ENCODE measurements at places on chromosomes 3 and 15.

DNA sequence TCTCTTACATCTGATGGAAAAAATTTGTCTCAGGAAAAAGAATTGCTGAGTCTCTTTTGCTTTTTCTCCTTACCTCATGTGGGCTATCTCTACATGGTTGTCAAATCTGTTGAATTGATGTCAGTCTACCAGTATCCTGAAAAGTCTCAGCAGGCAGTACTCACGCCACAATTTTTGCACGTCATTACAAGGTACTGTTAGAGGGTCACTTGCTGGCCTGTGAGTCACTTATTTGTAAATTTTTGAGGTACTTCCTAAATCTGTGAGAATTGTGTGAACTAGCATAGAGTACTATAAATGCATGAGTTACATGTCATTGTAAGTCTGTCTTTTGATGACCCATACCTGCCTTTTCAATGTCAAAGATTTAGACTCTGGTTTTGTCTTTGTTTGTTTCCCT is 15.9 kb downstream of the HPS3 start:
- DNase-seq: no peak

- no peak for DNase-seq
Observed at GRCh38 chr3:188486126-188486525, 332.2 kb downstream of the LPP start.

DNA sequence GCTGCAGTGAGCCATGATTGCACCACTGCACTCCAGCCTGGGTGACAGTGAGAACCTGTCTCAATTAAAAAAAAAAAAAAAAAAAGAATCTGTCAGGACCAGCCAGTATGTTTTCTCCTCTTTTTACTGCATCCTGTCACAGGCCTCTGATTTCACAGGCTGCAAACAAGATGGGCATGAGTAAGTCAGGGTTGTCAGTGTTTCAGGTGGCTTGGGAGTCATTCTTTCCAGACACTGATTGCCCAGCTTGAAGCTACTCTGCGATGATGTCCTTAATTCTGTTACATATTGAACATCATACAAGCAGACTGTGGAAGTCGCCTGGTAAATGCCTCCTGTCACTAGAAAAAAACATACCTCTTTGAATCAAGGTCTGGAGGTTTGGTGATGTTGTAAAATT is 18.8 kb downstream of the DIS3L start:
- no peak for DNase-seq

DNA sequence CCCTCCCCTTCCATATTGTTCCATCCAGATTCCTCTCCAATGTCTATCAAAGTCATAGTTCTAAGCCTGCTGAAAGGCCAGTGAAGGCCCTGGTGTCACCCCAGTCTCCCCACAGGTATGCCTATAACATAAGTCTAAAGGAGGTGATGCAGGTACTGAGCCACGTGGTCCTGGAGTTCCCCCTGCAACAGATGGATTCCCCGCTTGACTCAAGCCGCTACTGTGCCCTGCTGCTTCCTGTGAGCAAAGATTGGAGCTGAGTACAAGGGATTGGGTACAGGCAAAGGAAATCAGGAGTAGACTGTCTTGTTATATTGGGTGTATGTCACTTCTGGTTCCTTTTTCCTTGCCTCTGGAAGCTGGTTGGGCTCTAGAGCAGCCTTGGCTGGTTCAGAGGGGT is 8.2 kb downstream of the EIF2B5 start:
- DNase-seq: no peak

GRCh38 chr3:194181612-194182529 is 45.9 kb downstream of the HES1 start:
- no peak for DNase-seq

DNA sequence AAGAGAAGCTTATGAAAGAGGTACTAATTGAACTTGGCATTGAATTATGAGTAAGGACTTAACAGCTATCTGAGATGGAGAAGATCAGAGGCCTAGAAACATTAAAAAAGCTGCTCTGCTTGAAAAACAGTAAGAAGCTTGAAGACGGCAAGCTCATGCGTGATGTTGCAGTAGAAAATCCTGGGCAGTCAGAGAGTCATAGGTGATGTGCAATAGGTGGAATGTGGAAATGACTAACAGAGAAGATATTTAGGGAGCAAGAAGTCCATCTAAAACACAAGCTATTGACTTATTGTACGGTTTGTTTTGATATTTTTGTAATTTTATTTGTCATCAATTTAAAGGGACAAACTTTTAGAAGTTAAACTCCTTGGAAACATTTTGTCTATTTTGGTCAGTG is 1101.4 kb downstream of the ROBO2 start:
- DNase-seq: peak; percentile 80

DNA sequence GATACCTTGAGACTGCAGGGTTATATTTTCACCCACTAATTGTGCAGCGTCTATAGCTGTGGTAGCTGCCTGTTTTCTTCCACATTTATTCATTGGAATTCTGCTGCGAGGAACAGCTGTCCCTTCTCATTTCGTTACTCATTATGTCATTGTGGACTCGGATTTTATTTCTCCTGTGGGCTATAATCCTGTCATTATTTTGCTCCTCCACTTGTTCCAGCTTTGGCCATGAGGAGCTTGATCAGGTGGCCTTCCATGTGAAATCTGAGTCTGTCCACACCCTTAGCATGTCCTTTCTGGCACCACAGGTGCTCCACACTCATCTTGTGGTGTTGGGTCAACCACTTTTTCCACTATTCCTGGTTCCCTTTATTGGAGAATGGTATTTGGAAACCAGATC is 14.8 kb downstream of the LYSMD4 start:
- no peak for DNase-seq

- DNase-seq: no peak
Observed at GRCh38 chr15:37823601-37824275, 110.7 kb upstream of the TMCO5A start.

- DNase-seq: no peak
Observed at GRCh38 chr3:169710619-169711018, 47.1 kb upstream of the MECOM start.

DNA sequence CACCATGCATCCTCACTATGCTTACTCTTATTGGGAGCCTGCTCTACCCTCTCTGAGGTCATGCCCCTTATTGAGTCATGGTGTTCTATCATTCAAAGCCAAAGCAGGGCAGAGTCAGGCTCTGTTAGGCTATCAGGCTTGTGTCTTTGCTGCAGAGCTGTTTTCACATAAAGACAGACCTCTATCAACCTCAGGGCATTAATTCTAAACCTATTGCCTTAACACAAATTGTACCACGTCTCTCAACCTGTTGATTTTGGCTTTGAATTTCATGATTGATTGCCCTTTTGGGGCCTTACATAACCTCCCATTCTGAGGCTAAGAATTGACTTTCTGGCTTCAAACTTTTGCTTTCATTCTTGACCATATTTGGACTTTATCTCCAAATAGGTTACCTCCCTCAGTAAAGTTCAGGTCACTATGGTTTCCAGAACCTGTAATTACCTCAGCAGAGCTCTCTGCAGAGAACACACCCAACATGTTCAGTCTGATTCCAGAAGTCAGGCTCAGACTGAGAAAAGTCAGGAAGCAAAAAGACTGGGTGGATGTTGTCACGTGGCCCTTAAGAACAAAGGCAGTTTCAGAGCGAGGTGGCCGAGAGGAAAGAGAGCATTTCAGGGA is 221.4 kb upstream of the NANOGP8 start:
- DNase-seq: peak; percentile 72

DNA sequence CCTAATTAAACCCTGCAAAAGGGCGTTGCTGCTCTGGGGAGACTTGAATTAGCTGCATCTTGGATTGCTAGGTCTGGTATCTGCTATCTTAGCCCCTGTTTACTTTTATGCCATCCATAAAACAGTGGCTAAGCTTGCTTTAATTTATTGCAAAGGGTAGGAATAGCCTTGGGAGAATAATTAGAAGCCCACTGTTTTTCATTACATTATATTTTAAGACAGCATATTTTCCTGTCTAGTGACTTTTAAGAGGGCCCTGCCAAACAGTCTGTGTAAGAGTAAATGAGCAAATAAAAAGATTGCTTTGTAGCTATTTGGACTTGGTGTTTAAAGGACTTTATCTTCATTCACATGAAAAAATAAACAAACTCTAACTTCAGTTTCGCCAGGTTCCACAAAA is 17.4 kb upstream of the SUSD5 start:
- no peak for DNase-seq

DNA sequence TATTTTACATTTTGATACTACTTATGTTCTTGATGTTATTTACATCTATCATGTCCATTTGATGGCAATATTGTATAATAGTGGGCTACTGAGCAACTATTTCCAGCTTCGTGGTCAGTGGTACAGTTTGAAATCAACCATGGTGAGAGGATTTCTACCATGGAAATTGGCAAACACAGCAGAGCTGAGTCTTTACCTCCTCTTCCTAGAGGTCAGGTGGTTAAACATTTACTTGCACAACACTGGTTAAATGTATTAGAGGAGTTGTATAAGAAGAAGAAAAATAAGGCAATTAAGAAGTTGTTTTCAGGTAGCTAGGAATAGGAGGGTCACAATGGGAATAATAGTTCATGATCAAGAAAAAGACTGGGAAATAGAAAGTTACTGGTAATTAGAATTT is 7.2 kb upstream of the PPM1L start:
- DNase-seq: no peak

DNA sequence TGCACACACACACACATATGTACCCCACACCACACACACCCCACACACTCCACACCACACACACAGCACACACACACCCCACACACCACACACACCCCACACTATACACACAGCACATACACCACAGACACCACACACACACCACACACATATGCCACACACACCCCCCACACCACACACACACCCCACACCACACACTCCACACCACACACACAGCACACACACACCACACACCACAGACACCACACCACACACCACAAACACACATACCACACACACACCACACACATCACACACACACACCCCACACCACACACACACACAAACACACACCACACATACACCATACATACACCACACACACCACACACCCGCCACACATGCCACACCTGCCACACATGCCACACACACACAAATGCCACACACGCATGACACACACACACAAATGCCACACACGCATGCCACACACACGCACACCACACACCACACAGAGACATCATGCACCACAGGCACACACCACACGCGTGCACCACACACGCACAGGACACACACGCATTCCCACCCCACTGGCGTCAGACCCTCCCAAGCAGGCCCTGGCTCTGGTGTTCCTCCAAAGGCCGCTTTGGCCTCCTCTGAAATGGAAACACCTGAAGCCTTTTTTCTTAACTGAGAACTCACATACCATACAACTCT is 15.7 kb downstream of the CHST13 start:
- DNase-seq: no peak

DNA sequence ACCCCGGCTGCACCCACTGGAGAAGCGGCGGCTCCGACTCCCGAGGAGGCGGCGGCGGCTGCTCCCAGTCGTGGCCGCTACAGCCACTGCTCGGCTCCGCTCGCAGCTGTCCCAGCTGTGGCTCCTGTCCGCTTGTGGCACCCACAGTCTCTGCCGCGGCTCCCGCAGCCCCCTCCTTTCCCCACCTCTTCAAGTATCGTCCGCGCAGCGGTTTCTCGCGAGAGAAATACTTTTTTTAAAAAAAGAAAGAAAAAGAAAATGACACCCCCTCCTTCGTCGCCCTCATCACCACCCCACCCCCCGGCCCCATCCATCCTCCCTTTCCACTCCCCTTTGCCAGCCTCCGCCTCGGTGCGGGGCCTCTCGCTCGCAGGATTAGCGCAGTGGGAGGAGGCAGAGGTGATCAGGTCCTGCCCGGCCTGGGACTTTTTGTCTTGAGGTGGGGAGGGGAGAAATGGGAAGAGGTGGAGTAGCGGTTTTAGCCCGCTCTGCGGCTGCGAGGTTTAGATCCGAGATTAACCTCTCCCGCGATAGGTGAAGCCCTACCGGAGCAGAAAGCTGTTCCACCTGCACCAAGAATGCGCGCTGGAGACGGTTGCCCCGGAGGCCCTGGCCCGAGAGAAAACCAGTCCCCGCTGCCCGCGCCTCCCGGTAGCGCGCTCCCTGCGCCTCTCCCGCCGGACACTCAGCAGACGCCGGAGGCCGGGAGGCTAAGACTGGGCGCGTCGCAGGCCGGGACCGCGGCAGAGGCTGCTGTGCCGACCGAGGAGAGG is at the start of gene FBN1:
Gene FBN1 (minus strand): TSS at position 152 of the 773 bp plus-strand sequence. CDS start 940 bp downstream, outside the sequence.
- DNase-seq: peak; percentile 94

DNA sequence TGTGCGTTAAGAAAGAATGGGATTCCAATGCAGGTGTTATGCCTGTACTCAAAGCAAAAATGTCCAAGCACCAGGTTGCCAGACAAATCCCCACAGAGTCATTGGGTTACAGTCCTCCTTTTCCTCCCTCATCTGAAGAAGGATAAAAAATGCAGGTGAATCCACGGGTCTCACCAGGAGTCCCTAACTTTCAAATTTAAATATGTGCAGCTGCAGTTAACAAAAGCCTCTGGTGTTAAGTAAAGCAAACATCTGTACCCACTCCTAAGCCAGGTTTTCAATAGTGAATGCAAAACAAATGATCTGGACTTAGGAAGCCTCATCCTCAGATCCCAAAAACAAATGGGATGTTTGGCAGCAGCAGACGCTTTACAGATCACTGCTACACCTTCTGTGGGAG is 70.4 kb upstream of the SETMAR start:
- no peak for DNase-seq

DNA sequence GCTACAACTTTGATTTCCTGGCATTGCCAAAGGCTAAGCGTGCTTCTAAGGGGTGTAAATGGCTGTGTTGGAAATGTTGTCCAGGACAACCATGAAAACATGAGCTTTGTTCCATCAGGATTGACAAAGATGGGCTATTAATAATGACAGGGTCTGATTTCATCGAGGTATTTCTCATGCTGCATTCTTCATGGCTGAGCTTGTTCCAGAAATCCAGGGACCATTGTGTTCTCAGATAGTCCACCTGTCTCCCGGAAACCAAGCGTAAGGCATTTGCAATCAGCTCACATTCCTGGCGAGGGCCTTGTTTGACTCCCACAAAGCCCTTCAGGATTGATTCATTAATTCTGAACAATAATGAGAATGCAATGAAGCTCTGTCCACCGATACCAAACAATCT is 111.3 kb downstream of the CD47 start:
- peak; percentile 71 for DNase-seq

- DNase-seq: no peak
Observed at GRCh38 chr15:42590619-42591237, 15.3 kb downstream of the STARD9 start.

- no peak for DNase-seq
Observed at GRCh38 chr3:58021072-58021959, 13.1 kb downstream of the FLNB start.

DNA sequence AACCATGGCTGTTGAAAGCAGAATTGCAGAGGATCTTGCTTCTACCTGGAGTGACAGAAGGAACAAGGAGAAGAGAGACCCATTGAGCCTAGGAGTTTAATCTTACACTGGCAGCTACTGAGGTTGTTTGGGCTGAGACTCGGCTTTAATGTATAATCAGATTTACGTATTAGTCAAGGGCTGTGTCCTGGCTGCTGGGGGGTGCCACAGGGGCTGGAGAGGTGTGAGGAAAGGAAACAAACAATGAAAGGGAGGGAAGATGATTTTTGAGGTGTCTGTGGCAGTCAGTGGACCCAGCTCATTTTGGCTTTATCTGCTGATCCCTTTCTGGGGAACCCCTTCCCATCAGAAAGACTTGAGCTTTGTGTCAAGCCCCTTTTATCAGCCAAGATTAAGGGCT is 95.7 kb downstream of the PRICKLE2 start:
- no peak for DNase-seq
